ENCODE measurements at places on chromosomes 13 and 19.

DNA sequence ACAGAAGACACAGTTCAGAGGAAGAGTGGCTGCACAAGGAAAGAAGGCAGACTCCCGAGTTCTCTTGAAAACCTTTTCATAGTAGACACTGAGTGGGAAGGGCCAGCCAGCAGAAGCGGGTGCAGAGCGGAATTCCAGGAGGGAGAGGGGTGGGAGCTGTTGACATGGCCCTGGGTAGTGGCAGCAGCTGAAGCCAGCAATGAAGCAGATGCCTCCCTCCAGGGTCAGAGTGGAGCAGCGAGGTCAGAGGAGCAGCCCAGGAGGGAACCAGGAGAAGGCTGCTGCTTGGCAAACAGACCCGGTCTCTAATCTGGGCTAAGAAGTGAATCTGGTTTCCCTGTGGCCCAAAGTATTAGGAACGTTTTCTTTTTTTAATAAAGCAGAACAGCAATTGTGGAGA, 73.9 kb upstream of the SPATA13 start:
- DNase-seq, result no peak

GRCh38 chr19:49555600-49556411, 24.6 kb downstream of the NOSIP start:
- DNase-seq, result peak; percentile 43

- no peak for DNase-seq
Observed at GRCh38 chr19:4061683-4062418, 4.8 kb downstream of the ZBTB7A start.

DNA sequence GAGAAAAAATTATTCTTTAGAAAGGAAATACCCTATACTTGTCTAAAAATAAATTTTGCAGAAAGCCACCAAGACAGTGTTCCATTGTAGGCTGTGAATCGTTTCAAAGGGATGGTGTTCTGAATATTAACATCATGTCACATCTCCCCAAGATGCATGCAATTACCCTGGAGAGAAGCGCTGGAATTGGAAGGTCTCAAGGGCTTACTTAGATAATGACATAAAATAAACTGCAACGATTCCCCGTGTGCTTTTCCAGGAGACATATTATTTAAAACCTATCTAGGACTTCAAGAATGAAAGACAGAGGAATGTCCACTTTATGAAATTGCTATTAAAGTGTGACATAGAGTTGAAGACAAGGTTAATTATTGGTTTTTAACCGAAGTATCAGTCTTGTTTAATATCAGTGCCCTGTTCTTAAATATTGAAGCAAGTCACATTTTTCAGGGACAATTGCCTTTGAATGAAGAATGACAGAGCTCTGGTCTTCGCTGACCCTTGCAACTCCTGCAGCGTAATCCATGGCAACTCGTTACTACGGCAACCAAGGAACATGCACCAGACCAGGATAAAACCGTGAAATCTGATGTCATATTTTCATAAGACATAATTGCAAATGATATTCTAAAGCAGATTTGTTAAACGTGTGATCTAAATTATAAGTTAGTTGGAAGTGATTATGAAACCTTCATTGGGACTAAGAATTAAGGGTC, 91.7 kb downstream of the EFNB2 start:
- DNase-seq, result no peak

- DNase-seq, result no peak
Observed at GRCh38 chr19:4174895-4175668, 7.3 kb downstream of the SIRT6 start.

DNA sequence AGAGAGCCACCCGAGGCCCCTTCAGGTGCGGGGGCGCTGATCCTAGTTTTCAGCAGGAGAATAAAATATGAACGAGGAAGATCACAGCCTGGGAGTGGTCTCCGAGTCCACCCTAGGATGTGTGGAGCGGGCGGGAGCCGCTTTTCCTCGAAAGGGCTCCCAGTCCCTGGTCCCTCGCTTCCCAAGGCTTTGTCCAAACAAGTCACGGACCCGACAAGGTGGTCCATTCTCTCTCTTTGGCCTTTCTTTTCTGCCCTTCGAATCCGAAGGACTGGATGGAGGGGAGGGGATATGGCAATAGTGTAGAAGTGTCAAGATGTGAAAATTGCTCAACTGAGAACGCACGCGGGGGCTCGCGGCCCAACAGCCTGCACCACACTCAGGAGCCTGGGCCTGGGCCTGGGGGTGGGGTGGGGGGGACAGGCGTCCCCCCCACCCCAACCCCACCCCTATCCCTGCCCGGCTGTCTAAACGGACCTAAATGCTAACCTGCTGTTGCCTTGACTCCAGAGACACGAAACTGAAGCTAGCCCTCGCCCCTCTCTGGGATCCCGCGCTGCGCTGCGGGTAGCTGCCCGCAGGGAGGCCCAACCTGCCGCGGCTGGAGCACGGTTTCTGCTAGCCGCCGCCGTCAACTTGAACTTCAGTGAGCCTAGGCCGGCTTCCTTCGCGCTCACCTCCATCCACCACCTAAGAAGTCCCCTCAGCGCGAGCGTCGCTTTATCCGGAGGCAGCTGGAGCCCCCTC, 7.1 kb downstream of the ZIC2 start:
- no peak for DNase-seq

- no peak for DNase-seq
Observed at GRCh38 chr19:3653865-3654513, 27.4 kb upstream of the CACTIN start.

GRCh38 chr13:113622791-113623490, 35.1 kb downstream of the ATP4B start:
- no peak for DNase-seq

DNA sequence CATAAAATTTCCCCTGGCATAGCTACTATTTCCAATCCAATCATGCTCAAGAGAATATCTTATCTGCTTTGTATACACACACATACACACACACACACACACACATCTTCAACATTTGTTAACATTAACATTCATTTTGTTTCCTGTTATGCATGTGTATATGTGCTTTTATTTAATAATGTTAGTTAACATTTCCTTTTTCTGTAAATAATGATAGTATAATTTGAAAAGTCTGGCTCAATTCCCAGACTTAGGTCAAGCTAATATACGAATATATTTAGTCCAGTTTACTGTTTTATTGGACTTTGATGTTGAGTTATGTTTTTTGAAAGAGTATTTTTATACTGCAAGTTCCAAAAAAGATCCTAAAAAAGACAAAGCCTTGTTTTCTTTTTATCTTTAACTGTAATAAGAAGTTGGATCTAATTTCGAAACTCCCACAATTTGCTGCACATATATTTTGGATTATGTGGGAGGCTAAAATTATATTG, 1072.4 kb downstream of the EFNB2 start:
- DNase-seq, result no peak

DNA sequence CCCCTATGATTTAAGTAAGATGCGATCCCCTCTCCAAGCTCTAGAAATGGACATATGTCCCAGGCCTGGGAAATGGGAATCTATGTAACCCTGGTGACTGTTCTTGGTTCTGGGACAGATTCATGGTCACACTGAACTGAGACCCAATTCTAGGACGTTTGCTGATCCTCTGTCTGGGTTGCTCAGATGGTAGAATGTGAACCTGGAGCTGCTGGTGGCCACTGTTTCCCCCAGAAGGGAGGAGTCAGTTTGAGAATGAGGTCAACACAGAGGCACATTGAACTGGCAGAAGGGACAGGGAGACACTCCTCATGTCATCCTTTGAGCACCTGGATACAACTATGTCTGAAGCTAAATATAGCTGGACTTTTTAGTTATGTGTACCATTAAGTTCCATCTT, 29.1 kb downstream of the FAM187B start:
- DNase-seq, result no peak

DNA sequence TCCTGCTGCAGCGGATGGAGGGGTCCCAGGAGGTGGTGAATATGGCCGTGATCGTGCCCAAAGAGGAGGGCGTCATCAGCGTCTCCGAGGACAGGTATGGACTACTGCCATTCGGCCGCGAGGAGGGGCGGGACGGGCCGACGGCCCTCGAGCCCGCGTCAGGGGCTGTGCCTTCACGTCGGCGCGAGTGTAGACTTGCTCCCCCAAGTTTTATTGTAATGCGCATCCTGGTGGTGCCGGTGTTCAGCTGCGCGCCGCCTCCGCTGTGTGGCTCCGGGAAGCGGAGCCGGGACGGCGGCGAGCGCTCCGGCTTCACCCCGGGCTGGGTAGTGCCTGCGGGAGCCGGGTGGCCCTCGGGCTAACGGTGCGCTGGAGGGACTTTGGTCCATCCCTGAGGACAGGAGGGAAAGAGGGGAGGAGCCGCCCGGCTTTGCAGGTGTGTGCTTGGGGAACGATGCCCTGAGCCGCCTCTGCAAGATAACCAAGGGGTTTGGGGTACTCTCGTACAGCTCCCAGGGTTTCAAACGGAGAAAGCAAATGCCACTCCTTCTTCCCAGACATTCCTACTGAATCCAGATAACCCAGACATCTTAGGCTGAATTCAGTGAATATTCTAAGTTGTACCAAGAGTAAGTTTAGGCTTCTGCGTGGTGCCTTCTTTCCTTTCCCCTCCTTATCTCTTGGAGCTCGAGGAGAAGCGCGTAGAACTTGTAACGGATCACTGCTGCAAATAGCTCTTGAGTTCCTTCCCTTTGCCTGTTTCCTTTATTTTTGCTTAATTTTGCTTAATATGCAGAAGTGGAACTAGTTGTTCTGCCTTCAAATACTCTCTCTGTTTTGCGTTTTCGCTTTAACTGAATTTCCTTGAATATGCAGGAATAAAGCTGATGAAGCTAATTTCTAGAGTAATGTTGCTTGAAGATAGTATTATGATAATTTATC, 740 bp downstream of the WDFY2 start:
- peak; percentile 44 for DNase-seq

DNA sequence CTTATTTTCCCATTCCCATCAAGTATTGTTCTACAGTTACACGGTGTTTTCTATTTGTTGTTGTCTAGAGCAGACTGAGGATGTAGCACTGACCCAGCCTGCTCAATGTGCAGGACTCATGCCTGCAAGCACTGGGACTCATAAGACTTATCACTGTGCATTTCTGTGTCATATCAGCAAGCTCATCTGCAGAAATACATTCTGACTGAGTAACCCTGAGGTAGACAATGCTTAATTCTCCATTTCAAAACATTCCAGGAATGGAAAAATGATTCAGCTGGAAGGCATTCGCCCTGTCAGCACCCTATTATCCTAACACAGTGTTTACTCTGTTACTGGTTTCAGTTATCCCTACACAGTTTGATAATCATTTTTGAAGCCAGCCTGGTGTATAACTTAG, 2506.4 kb downstream of the PCDH9 start:
- peak; percentile 95 for DNase-seq

DNA sequence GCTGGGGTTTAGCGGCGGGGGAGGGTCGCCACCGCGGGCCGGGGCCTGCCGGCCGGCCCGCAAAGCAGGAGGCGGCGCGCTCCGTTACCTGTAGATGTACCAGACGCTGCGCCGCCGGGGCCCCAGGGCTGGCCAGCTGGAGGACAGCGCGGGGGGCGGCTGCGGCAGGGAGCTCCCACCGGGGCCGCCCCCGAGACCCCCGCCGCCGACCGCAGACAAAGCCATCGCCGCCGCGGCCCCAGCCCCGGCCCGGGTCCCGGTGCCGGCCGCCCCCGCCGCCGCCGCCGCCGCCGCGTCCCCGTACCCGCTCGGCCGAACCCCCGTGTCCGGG, 24.8 kb downstream of the SHANK1 start:
- no peak for DNase-seq

DNA sequence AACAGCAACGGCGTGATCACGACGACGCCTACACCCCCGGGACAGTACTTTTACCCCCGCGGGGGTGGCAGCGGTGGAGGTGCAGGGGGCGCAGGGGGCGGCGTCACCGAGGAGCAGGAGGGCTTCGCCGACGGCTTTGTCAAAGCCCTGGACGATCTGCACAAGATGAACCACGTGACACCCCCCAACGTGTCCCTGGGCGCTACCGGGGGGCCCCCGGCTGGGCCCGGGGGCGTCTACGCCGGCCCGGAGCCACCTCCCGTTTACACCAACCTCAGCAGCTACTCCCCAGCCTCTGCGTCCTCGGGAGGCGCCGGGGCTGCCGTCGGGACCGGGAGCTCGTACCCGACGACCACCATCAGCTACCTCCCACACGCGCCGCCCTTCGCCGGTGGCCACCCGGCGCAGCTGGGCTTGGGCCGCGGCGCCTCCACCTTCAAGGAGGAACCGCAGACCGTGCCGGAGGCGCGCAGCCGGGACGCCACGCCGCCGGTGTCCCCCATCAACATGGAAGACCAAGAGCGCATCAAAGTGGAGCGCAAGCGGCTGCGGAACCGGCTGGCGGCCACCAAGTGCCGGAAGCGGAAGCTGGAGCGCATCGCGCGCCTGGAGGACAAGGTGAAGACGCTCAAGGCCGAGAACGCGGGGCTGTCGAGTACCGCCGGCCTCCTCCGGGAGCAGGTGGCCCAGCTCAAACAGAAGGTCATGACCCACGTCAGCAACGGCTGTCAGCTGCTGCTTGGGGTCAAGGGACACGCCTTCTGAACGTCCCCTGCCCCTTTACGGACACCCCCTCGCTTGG, 966 bp downstream of the JUNB start:
- DNase-seq, result peak; percentile 56

DNA sequence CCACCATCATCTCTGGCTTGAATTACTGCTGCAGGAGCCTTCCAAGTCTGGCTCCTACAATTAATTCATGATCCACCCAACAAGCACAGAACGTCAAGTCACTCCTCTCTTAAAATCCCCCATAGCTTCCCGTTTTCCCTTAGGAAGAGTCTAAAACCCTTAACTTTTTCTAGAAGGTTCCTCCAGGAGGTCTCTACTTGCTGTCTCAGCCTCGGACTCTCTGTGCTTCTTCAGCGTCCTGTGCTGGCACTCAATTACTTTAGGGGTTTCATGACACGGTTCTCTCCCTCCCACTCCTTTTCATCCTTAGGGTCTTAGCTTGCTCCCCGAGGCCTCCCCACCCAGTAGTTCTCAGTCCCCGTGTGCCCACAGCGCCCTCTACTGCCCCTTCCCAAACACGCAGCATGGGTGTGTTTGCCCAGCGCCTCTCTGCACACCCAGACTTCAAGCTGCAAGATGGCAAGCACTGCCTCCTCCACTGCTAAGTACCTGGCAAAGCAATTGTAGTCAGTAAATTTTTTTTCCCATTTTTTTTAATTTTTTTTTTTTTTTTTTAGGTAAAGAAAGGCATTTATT, 25.8 kb upstream of the MAP3K10 start:
- DNase-seq, result peak; percentile 23
